ENCODE measurements at places on chromosomes 12 and 14.

GRCh38 chr14:67371247-67372148, 11.4 kb downstream of the EIF2S1 start:
- no peak for DNase-seq

DNA sequence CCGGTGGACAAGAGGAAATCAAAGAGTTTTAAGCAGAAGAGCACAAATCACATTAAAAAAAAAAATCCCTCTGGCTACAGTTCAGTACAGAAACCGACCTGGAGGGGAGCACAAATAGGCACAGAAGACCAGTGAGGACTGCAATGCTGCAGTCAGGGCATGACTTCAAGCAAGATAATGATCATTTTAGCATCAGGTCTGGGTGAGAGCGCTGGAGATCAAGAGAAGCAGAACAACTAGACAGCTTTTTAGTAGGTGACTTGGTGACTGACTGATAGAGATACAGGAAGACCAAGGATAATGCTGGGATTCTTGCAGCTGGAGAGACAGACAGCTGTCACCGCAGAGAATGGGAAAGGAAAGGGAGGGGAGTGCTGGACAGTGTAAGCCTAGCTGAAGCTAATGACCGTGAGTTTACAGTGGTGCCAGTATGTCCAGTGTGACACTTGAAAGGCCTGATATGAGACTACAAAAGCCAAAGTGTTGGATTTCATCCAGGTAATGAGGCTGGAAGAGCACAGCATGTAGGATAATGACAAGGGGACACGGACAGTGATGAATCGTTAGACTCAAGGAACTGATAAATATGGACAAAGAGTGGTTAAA, 5.6 kb downstream of the NFYB start:
- no peak for DNase-seq

DNA sequence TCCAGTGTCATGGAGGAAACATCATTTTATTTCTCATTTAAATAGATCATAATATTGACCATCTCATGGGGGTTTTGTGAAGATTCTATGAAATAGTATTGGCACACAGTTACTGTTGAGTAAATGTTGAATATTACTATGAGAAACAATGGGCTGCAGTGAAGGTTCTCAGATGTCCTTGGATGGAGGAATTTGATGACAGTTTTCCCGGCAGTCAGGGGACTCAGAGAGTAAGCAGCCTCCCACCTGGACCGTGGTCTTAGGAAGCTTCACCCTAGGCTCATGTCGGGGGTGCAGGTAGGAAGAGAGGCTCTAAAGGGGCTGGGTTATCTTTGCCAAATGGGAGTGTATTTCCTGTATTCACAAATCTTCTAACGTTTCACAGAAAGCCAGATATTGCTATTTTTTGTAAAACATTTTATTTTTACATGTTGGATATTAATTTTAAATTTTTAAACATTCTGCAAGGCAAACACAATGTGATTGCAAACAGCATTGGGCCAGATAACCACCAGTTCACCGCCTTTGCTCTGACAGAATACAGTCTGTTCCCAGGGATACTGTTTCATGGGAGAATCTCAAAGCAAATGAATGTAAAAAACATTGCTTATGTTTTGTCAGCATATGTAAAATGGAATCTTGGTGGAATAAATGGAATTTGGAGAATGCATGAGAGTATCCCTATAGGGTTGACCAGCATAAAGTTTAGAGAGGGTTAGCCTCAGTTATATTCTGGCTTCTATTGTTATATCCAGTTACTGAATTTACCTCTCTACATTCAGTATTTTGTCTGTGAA, 380.8 kb upstream of the TMEM132C start:
- no peak for DNase-seq

DNA sequence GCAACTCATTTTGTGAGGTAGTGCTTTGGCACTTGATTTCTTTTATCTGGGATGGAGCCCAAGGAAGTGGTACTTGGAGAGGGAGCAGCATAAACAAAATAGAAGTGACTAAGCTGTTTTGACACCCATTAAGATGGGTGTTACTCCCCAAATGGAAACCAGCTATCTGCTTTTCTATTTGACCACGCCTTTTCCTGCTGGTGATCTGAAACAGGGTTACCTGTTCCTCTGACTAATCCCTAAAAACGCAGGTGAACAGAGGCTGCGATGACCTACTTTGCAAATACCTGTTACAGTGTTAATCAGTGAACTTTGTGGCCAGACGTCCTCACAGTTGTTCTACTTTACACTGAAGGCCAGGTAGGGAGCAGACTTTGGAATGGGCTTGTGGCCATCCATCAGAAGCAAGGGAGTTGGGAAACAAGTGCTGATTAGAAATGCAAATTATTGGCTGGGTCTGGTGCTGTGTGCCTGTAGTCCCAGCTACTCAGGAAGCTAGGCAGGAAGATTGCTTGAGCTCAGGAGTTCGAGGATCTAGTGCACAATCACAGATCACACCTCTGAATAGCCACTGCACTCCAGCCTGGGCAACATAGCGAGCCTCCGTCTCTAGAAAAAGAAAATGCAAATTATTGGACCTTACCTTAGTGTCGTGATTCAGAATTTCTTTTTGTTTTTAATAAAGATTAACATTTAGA, 58.3 kb upstream of the HECTD1 start:
- DNase-seq: no peak

DNA sequence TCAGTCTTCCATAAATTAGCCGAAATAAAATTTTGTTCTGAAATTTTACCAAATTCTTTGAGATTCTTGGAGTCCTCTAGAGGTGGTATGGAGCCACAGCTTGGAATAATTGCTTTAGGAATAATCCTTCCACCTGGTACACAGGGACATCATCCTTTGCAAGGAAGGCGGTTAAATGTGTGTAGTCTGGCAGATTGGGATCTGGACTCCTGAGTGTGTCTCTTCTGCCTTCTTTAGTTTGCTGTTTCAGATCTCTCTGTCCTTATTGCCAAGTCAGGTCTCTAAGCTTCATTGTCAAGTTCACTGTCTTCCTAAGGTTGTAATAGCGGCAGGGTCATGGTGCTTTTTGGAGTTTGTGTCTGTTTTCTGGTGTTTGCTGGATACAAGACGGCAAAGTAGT, 393.9 kb upstream of the RGS6 start:
- no peak for DNase-seq

DNA sequence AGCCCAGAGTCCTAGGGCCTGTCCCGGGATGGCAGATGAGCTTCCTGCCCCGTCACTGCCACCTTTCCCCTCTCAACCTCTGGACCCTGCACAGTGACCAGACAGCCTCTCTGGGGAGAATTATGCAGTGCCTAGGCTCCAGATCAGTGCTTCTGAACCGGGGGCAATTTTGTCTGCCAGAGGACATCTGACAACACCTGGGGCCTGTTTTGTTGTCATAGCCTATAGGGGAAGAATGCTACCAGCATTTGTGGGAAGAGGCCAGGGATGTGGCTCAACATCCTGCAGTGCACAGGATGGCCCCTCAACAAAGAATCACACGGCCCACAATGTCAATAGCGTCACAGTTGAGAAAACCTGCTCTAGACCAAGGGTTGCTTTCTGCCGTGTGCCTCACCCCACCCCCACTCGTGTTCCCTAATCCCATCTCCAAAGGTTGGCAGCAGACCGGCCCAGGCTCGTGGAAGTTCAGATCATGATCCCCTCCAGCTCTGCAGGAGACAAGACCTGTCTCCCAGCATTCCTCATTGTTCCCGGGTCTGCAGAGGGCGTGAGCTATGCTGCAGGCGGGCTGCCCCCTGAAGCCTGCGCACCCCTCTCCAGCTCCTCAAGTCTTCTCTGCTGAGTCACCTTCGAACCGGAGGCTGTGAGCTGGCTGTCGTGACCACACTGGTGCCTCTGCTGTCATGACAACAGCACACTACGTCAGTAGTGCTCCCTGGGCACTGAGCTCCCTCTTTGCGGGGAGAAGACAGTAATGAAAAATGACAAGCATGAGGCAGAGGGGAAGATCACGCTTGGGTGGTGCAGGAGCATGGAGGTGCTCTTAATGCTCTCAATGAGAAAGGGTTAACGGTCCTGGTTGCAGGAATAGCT, 2.0 kb upstream of the GAPDH start:
- no peak for DNase-seq

DNA sequence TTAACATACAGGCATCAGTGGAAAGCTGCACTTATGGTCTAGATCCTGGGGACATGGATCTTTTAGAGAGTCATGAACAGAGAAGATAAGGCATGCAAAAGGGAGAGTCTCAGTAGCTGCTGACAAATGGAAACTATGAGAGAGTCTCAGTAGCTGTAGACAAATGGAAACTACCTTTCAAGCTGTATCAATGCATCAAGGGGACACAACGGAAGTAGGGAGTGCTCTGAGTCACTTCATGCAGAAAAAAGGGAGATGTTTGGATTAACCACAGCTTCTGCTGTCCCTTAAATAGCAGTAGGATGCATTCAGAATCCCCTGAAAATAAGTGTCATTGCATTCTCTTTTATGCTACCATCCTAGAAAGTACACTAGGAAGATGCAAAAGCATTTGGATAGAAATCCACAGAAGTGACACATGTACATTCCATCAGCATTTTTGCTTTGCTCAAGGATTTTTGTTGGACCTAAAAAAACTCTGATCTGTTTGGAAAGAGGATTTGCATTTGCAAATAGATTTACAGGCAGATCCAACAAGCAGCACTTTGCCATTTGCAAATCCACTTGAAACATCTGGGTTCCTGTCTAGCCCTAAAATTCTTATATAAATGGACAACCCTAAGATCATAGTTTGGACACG, 227.5 kb upstream of the LMO3 start:
- no peak for DNase-seq

- peak; percentile 92 for DNase-seq
These were observed 39.1 kb upstream of the INF2 start for GRCh38 chr14:104650057-104650980.

DNA sequence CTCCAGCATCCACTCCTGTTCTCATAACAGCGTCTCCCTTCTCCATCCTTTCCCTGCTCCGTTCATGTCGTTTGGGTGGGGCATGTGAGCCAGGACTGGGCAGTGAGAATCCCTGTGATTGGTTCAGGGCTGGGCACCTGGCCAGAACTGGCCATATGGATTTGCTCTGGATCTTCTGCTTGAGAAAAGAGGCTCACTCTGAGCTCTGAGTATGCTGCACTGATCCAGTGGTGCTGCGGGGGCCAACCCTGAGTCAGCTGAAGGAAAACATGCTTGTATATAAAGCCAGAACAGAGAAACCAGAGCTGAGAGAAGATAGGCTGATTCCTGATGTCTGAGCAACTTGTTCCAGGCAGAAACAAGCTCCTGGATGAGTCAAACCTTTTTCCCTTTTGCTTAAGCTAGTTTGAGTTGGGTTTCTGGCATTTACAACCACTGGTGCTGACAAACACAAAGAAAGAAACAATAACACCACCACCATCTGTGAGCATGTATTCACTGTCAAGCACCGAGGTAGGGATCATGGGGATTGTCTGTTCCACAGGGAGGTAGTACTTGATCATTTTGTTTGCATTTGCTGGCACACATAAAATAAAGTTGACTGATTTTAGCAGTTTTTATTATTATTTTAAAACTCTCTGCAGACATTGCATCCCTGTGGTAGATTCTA, 14.0 kb upstream of the HPD start:
- no peak for DNase-seq

GRCh38 chr14:44339231-44339630, 167.9 kb downstream of the FSCB start:
- DNase-seq: no peak

Measured in neural crest cell (in vitro differentiated cells).